ENCODE measurements at places on chromosomes 13 and 19.
A peak's percentile ranks its signal among the peaks of the same experiment; 100 is the strongest.

- DNase-seq, result no peak
Measured at GRCh38 chr19:17246681-17247425, 1.1 kb upstream of the NR2F6 start.

- no peak for DNase-seq
Measured at GRCh38 chr19:42455621-42456081, 12.9 kb upstream of the CXCL17 start.

GRCh38 chr13:43132911-43133310 is 109.5 kb downstream of the DNAJC15 start:
- DNase-seq, result no peak

DNA sequence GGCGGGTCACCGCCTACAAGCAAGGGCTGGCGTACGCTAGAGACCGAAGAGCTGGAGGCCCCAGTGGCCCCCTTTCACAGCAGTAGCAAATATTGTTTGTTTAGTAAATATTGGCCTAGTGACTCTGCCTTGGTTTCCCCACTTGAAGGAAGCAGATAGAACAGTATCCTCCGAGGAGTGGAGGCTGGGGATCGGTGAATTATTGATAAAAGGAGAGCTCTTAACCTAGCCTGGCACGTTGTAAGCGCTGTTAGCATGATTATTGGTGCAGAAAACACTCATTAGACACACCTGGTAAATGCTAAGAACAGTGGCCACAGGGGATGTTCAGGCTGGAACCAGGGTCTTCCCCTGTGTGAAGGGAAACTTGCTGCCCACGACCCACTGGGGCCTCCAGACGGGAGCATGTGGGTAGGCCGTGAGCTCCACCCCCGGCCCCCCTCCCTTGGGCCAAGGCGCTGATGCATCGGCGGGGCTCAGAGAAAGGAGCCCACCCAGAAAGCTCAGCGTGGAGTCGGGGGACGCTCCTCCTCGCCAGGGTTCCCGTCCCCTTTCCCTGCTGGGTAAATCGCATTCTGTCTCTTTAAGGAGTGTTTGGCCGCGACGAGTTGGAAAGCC is 2.3 kb downstream of the IER2 start:
- DNase-seq, result no peak

- DNase-seq, result no peak
Measured at GRCh38 chr13:97431171-97431764, 2.7 kb upstream of the RAP2A start.

GRCh38 chr13:41011382-41011956 is 7.6 kb downstream of the ELF1 start:
- no peak for DNase-seq

GRCh38 chr13:113427562-113428468 is 25.5 kb downstream of the ADPRHL1 start:
- DNase-seq, result no peak

DNA sequence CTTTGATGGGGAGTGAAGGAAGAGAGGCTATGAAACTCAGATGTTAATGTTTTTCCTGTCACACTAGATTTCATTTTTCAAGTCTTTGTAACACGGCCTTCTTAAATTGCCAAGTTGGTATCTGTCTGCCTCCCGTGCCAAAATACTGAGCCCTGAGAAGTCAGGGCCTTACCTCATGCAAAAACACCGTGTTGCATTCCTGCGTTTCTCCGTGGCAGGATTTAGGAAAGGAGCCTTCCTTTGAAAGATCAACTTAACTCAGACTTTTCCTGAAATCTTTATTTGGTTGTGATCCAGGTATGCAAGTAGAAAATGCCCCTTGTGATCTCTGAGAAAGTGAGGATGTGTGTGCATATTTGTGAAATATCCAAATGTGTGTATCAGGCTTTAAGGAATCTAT is 1291.0 kb upstream of the SLC10A2 start:
- no peak for DNase-seq

DNA sequence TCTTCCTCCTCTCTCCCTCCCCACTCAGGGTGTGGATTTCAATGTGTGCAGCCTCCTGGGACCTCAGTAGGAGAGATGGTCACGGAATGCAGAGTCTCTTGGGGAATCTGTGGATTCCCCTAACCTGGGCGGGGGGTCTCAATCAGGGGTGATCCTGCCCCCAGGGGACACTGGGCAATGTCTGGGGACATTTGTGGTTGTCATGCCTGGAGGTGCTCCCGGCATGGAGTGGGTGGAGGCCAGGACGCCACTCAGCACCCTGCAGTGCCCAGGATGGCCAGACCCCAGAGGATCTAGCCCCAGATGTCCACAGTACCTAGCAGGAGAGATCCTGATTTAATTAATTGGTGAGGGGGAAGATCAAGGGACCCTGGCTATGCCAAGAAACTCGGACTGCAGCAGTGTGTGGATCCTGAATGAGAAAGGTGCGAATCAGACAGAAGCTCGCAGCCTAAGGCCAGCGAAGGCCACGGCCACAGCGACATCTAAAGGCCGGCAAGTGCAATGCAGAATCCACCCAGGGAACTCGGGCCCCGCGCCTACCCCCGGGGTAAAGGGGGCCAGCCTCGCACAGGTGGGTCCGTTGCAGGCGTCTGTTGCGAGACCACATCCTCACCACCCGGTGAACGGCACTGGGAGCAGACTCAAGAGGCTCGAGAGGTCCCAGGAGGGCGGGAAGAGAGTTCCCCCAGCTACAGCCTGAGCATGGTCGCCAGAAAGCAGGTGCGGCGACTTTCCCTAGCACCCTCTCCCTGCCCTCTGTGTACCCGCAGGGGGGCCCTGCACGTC is 88.8 kb downstream of the GNG7 start:
- DNase-seq, result peak; percentile 45

GRCh38 chr13:46197299-46198048 is 14.3 kb upstream of the LRRC63 start:
- no peak for DNase-seq

- DNase-seq, result no peak
Measured at GRCh38 chr13:76466043-76466442, 420.2 kb downstream of the KCTD12 start.

DNA sequence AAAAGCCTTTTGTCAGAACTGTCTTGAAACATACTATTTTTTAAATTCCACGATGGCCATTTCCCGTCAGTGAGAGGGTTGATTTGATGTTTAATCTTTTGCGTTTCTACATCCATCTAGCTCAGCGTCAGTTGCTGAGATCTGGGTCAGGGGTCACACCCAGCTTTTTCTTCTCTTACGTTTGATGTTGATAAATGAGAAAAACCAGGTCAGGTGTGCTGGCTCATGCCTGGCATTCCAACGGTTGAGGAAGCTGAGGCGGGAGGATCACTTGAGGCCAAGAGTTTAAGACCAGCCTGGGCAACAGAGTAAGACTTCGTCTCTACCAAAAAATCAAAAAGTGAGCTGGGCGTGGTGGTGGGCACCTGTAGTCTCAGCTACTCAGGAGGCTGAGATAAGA is 168.9 kb downstream of the PTPRS start:
- no peak for DNase-seq

- DNase-seq, result peak; percentile 57
Measured at GRCh38 chr19:10431943-10432735, 11.8 kb downstream of the PDE4A start.

GRCh38 chr19:5074407-5074806 is 105.5 kb downstream of the KDM4B start:
- no peak for DNase-seq

GRCh38 chr13:94993616-94994015 is 281.3 kb upstream of the SOX21 start:
- no peak for DNase-seq

DNA sequence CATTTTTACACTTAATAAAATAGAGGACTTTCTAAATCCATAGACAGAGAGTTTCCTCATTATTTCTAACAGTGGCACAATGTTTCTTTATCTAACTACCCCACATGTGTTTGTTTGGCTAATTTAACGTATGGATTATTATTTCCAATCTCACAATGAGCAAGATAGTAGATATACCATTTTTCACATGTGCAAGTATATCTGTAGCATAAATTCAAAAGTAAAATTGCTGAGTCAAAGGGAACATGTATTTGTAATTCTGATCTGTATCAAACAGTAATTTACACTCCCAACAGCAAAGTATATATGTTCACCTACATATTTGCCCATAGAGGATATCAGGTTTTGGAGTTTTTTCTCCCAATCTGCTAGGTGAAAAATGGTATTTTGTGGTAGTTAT is 18.3 kb downstream of the MAST1 start:
- no peak for DNase-seq

DNA sequence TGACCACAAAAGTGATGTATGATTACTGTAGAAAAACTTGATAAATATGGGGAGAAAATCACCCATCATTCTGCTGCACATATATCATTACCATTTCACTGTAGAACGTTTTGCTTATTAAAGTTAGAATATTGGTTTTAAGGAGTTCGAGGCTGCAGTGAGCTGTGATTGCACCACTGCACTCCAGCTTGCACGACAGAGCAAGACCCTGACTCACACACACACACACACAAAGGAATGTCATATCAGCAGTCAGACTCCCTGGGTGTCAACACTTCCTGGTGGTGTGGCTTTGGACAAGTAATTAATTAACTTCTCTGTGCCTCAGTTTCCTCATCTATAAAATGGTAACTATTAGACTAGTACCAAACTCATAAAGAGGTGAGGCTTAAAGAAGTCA is 11.3 kb upstream of the PNMA8A start:
- no peak for DNase-seq

DNA sequence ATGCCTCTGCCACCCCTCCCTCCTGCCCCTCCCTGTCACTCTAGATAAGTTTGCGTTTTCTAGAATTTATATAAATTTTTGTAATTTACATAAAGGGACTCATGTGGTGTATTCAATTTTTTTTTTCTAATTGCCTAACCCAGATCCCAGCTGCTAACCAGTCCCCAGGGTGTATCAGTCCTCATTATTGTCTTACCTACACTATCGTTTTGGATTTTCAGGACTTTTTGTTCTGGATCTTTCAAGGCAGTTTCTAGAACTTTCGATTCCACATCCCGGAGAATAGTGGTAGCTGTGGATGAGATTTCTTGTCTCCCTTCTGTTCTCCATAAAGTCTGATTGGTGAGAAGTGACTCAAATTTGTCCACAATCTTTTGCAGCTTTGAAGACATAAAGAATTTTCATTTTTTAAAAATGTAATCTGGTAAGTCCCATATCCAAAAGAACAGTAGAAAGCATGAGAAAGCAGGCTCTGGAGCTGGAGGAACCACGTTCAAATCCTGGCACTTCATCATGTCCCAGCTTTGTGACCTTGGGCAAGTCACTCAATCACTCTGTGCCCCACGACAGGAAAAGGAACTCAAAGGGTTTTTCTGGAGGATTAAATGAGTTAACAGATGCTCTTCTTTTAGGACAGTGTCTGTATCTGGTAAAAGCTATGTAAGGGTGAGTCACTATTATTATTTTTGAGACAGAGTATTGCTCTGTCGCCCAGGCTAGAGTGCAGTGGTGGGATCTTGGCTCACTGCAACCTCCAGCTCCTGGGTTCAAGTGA is 19.7 kb downstream of the ADGRE3 start:
- no peak for DNase-seq

DNA sequence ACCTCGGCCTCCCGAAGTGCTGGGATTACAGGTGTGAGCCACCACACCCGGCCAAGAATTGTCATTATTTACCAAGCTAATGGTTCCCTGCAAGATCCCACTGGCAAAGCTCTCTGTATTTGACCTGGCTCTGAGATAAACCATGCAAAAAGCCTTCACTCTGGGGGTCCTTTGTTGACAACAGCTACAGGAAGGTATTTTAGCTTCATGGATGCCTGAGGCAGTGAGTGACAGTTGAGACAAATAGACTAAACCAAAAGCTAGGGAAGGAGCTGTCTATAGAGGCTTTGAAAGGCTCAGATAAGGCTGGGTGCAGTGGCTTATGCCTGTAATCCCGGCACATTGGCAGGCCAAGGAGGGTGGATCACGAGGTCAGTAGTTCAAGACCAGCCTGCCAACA is 45.5 kb downstream of the NOTCH3 start:
- no peak for DNase-seq

DNA sequence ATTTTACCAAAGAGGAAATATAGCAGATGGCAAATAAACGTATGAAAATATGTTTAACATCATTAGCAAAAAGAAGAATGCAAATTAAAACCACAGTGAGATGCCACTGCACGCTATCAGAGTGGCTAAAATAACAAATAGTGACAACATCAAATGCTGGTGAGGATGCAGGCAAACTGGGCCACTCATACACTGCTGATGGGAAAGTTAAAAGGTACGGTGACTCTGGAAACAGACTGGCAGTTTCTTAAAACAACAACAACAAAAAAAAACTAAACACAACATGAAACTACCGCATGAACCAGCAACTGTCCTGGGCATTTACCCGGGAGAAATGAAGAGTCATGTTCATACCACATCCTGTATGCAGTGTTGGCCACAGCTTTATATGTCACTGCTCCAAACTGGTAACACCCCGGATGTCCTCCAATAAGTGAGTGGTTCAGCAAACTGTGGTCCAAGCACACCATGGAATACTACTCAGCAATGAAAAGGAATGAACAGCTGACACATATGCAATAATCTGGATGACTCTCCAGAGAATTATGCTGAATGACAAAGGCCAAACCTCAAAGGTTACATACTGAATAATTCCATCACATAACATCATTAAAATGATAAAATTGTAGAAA is 22.3 kb downstream of the EPS15L1 start:
- peak; percentile 18 for DNase-seq

DNA sequence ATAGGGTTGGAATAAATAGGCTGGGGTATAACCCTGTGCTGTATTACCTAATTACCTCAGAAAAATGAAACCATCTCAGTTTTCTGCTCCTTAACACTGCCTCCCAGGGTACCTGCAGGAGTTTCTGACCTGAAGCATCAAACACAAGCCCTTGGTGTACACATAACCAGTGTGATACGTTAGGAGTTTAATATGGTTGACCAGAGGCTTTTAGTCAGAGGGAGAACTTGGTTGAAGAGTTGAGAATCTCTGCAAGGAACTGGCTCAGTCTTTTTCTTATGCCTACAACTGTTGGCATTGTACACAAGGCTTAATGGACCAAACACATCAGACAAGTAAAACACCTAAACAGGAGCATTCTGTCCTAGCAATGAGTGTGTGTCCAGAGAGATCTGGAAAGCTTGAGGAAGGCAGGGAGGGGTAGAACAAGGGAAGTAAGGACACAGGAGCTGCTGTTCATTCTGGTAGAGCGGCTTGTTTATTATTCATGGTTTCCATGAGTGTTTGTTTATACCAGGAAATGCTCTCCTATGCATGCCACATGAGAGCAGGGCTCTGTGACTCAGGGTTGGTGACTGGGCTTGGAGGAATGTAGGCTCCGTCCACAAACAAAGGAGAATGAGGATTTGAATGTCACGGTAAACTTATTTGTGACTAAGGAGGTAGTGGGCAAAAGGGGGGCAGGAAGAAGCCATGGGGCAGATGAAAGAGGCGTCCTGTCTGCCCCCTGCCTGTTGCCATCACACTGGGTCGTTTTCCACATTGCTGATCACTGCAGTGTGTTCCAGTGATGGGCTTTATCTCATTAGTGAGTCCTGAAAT is 11.9 kb upstream of the SPATA13 start:
- no peak for DNase-seq

Data from activated effector memory CD4-positive, alpha-beta T cell treated with Interleukin-2 at 50 U/mL for 16 hours (primary cell).